Fibroblast of lung (primary cell): ENCODE measurements at places on chromosomes 1 and 21.

DNA sequence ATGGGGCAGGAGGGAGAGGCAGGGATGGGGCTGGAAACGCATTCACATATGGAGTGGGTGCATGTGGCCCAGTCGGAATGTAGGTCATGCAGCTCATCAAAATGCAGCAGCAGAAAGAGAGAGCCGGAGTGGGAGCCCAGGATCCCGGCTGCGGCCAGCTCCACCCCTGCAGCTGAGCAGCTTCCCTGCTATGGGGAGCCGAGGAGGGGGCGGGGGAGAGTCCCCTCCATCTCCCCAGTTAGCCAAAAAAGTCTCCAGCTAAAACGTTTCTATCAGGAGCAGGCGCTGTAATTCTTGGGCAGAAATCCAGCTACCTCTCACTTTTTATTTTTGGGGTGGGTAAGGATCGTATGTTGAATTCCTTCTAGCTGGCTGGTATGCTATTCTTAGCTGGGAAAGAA, 39.7 kb downstream of the MRPL37 start:
- peak; percentile 80 for DNase-seq

DNA sequence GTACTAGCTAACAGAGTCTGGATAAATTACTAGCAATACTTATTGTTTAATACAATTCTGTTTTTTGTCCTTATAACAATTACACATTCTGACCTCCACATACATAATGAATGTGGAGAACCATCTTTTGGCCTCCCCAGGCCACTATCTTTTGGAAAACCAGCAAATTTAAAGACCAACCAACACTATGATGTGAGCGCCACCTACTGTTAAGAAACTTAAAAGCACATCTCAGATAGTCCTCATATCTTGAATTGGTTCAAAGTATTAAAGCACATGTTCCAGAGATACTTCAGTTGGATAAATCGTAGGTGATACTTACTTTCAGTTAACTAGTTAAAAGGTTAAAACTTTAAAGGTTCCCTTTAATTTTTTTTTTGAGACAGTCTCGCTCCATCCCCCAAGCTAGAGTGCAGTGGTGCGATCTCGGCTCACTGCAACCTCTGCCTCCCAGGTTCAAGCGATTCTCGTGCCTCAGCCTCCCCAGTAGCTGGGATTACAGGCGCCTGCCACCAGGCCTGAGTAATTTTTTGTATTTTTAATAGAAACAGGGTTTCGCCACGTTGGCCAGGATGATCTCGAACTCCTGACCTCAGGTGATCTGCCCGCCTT, 29.3 kb upstream of the USP1 start:
- peak; percentile 73 for DNase-seq

GRCh38 chr1:204319462-204319861, 40.3 kb downstream of the PLEKHA6 start:
- DNase-seq: peak; percentile 75

DNA sequence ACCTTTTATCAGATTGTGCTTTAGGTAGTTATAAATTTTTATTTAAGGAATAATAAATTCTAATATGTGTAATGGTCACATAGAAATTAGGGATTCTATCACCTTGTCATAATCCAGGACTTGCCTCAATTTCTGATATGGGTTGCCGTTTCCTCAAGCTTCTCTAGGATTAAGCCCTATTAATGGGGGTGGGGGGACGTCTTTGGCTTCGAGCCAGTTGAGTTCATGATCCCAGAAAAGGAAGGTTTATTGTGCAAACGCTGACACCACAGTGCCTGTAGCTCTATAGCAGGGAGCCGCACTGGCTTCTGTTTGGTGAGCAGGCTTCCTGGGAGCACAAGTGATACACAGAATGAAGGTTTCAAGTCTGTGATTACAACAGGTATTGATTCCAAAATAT, 22.0 kb upstream of the VAMP3 start:
- DNase-seq: no peak

DNA sequence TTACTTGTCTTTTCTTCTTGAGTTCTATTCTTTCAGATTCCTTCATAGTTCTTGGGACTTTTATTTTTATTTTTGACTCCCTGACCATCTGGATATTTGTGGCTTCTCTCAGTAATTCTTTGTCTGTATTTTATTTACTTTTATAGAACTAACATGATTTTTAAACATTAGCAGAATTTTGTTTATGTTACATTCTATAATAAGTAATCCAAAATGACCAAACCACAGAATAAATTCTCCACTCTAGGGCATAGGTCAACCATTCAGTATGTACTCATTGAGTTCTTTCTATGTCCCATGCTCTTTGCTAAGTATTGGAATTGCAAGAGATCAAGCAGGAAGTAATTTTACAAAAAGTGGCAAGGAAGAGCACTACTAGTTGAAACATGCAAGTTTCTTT, 969.0 kb downstream of the TTLL7 start:
- peak; percentile 2 for DNase-seq

GRCh38 chr1:9302745-9303524, 10.2 kb downstream of the SPSB1 start:
- peak; percentile 88 for DNase-seq

GRCh38 chr1:99579691-99580172, 66.2 kb upstream of the PALMD start:
- no peak for DNase-seq

- DNase-seq: peak; percentile 32
Measured at GRCh38 chr1:39720094-39720999, 18.3 kb upstream of the PPIE start.

- no peak for DNase-seq
Measured at GRCh38 chr1:108190001-108190634, 10.0 kb downstream of the SLC25A24 start.

DNA sequence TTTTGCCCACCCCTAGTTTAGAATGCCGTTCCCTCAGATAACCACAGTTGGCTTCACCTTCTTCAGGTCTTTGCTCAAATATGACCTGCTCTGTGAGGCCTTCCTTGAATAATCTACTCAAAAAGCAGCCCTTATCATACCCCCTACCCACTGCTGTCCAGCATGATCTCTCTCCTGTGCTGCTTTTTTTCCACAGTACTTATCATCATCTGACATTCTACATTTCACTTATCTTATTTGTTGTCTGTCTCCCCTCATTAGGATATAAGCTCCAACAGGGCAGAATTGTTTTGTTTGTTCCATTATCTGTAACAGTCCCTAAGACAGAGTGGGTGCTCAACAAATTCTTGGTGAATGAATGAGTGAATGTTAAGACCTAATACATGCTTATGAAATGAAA, 18.1 kb downstream of the USP24 start:
- DNase-seq: no peak

DNA sequence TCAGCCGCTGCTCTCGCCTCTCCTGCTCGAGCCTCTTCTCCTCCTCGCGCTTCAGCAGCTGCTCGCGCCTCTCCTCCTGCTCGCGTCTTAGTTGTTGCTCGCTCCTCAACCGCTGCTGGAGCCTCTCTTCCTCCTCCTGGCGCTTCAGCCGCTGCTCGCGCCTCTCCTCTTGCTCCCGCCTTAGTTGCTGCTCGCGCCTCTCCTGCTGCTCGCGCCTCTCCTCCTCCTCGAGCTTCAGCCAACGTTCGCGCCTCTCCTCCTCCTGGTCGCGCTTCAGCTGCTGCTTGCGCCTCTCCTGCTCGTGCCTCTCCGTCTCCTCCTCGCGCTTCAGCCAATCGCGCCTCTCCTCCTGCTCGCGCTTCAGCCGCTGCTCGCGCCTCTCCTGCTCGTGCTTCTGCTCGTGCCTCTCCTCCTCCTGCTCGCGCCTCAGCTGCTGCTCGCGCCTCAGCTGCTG, 3.7 kb downstream of the TCHH start:
- peak; percentile 63 for DNase-seq

- peak; percentile 28 for DNase-seq
Measured at GRCh38 chr1:160070243-160071163, 543 bp upstream of the KCNJ10 start.

DNA sequence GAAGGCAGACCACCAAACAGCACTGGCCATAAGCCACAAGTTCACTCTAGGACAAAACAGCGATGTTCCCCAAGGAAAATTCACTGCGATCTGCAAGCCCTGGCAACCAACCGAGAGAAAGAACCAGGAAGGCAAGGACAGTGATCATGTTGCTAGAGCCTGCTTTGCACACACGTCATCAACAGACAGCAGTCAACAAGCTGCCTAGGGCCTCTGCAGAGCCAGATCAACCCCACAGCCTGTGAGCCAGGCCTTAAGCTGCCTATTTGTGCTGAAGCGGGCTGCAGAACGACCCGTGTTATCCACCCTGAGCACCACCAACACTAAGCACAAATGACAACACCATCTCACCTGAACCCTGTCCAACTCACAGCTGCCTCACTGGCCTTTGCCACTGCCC, 6.2 kb upstream of the YRDC start:
- DNase-seq: no peak
